Keratinocyte (primary cell): ENCODE measurements at places on chromosomes 4 and X. TPM values are rescaled to one million over a fixed set of nuclear protein-coding genes. Genes with fewer than 3 reads are reported as not detected.

MTNR1A gene
- 0.06 to 0.12 TPM in 2 of 3 replicates, not detected in the other for polyA plus RNA-seq

- no peak for DNase-seq
These were observed 561.3 kb upstream of the GRIA3 start for GRCh38 chrX:122622795-122623194.

- no peak for DNase-seq
These were observed 109.8 kb downstream of the AMMECR1 start for GRCh38 chrX:110208092-110208491.

DNA sequence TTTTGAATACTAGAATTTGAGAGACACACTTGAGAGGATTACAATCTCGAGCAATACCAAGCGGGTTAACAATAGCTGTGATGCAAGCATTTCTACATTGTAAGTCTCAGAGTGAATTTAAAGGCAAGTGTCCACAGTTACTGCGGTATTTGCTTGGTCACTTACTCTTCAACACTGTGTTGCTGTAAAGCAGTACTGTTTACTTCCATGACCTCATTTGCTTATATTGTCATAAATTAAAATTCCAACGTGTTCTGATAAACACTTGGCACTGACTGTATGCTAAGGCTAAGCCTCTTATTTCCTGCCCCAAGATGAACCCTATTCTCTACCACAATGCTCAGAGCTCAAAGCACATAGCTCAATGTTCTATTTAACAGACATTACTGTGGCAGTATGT is 11.1 kb downstream of the EXOC1L start:
- DNase-seq: no peak

GRCh38 chr4:82145850-82146249 is 227.9 kb downstream of the HNRNPD start:
- DNase-seq: no peak

MXRA5 gene
- 6.5 to 12.9 TPM (median 7.0 TPM) in 3 replicates for polyA plus RNA-seq

FRMPD4 gene
- 0.05 to 0.07 TPM (median 0.06 TPM) in 3 replicates for polyA plus RNA-seq
